ENCODE measurements at places on chromosomes 2 and 18.

DNA sequence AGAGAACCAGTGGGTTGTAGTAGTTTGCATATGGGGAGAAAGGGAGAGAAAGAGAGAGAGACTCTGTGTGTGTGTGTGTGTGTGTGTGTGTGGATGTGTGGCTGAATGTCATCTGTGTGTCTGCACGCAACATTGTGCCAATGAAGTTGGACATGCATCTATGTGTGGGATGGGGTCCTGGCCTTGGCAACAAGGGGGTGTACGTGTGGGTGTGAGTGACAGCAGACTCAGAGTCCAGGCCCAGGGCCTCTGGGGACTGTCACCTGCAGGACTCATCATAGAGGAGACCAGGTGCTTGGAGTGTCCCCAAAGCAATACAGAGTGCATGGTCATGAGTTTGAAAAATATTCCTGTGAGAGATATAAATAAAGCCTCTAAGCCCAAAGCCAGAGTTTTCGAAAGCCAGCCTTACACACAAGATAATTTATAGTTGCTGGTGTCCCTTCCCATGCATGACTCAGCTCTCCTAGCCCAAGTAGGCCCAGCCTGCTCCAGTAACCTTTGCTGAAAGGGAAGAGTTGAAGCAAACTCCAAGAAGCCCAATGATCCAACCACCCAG, 59.9 kb downstream of the TNP1 start:
- DNase-seq, result no peak

DNA sequence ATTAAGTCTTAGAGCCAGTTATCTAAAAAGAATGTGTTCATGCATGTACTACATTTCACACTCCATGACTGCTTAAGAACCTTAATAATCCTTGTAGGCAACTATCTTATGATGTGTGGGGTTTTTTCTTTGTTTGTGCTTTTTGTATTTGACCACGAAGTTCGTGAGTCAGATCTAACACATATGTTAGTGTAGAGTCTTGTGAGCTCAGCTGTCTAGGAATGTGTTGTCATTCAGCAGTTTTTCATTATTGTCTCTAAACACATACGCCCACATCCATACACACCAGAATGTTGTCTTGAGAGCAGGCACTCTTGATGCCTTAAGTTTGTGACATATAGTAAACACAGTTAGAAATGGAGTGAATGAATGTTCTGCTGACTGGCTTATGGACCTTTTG, 38.4 kb downstream of the CAB39 start:
- DNase-seq, result no peak

- DNase-seq, result no peak
Observed at GRCh38 chr2:206438196-206438724, 5.1 kb upstream of the ADAM23 start.

GRCh38 chr18:76406791-76407190, 88.3 kb downstream of the ZNF516 start:
- DNase-seq, result no peak

GRCh38 chr2:121281694-121282093, 3.3 kb downstream of the TFCP2L1 start:
- no peak for DNase-seq

DNA sequence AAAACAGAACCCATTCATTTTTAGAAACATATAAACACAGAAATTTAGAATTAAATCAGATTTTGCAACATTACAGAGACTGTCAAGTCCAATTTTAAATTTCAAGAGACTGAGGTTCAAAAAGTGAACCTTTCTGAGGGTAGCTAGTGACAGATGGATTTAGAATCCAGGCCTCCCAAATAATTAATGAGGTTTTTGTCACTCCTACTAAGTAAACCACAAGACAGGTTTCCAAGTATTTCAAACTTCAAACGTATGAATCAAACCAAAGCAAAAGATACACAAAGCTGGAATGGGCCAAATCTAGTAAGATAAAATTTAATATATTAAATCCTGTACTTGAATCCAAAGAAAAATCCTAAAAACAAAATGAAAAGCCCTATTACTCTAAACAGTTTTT, 25.3 kb downstream of the PPP4R3B start:
- DNase-seq, result no peak

DNA sequence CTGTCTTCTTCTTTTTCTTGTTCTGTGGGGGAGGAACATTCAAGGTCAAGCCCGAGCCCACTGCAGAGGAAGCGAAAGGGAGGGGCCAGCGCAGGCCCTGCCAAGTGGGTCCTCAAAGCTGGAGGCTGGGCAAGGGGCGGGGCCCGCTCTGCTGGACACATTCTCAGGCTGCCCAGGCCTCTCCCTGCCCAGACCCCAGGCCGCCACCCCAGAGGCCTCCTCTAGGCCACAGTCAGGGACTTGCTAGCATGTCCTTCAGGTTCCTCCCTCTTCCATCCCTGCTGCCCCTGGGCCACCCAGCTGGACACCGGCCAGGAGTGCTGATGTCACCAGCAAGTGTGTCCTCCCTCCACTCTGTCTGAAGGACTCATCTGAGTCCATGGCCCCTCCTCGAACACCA, 44.1 kb downstream of the KIF1A start:
- DNase-seq, result no peak

- DNase-seq, result no peak
Observed at GRCh38 chr2:30711646-30712085, 95.6 kb downstream of the CAPN13 start.

- DNase-seq, result no peak
Observed at GRCh38 chr2:126504949-126505348, 151.0 kb upstream of the GYPC start.

DNA sequence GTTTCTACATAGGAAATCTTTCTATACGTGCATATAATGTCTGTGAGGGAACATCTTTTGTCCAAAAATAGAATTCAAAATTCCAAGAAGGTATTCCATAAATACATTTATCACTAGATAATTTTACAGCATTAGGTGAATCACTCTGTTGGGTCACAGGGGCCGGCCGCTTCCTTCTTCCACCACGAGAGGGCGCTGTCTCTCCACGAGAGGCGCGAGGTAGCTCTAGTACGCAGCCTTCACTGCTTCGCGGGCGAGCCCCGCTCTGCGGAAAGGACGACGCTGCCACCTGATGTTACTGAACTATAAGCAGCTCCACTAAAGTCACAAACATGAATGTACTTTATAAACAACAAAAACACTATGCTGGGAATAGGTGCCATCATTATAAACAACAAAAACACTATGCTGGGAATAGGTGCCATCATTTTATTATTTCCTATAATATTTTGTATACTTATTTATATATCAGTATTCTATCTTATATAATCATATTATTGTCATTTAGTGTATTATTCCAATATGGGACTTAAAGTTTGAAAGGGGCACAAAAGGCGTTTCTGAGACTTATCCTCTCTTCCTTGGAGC, 69.4 kb upstream of the REV1 start:
- no peak for DNase-seq

DNA sequence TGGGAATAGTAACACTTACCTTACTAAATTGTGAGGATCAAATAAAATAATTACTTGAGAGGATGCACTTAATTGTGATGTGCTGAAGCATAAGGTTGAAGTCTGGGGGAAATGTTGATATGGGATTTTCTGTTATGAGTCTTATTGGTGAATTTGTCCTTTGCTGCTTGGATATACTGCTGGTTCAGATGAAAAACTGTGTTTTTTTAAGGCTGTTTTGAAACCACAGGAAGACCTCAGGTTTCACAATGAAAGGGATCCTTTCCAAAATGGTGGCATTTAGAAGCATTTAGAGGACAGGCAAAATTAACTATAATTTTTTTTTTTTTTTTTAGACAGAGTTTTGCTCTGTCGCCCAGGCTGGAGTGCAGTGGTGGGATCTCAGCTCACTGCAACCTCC, 34.9 kb downstream of the SPATS2L start:
- no peak for DNase-seq

DNA sequence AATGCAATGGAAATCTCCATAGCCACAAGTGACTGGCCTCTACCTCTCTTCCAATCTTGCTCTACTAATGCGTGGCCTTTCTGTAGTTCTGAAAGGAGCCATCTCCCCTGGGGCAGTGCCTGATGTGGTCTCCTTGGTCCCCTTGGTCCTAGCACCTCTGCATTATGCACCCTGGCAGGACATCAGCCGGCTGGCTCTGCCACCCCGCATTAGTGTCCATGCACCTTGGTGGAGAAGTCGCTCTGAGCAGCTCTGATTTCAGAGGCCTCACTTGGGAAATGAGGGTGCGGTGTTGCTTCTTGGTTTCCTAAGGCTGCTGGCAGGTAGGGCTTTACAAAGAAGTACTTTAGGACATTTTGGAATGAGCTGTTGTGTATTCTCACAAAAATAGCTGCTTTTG, 317.9 kb downstream of the GBX2 start:
- DNase-seq, result no peak

GRCh38 chr18:64474773-64475172, 325.9 kb upstream of the LINC00305 start:
- no peak for DNase-seq

DNA sequence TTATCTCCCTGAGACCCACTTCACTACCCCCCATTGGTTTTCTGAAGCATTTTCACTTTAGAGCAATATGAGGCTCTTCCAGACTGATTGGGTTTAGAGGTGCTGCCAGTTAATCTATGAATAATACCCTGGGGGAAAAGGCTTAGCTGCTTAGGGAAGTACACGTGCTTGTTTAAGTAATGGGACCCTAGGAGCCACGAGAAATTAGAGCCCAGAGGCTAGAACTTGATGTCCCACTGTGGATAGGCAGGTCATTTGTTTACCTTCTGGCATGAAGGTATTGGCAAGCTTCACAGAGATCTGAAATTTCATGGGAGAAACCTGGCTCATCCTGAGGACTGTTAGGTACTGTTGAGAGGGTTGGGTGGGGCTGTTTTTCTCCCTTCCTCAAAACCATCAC, 59.7 kb downstream of the CLIP4 start:
- no peak for DNase-seq

DNA sequence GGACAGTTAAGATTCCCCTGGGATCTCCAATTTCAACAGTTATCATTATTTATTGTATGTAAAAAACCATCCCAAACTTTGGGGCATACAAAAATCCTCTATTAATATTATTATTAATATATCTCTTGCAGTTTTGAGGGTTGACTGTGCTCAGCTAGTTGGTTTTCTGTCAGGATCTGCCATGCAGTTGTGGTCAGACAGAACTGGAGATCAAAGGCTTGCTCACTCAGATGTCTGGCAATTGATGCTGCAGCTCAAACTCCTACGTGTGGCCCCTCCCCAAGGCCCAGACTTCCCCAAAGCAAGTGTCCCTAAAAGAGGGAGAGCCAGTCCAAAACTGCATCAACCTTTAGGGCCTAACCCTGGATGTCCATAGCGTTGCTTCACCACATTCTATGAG, 204.7 kb downstream of the TTC32 start:
- no peak for DNase-seq

DNA sequence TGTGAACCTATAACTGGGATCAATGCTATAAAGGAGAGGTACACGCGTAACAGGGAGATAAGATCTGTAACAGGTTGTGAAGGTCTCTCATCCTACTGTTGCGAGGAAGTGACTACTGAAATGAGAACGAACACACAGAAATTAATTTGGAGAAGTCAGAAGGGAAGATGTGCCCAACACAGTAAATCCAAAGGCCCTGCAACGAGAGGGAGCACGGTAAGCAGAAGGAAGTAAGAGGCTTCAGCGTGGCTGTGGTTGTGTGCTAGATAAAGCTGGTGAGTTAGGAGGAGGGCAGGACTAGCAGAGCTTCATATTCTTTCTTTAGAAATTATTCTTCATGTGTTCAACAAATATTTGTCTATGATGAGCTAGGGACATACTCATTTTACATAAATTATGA, 2.5 kb upstream of the ATG16L1 start:
- DNase-seq, result no peak

GRCh38 chr2:156306821-156307220, 25.7 kb downstream of the NR4A2 start:
- DNase-seq, result no peak

- DNase-seq, result no peak
Observed at GRCh38 chr2:69926849-69927515, 12.1 kb downstream of the MXD1 start.

DNA sequence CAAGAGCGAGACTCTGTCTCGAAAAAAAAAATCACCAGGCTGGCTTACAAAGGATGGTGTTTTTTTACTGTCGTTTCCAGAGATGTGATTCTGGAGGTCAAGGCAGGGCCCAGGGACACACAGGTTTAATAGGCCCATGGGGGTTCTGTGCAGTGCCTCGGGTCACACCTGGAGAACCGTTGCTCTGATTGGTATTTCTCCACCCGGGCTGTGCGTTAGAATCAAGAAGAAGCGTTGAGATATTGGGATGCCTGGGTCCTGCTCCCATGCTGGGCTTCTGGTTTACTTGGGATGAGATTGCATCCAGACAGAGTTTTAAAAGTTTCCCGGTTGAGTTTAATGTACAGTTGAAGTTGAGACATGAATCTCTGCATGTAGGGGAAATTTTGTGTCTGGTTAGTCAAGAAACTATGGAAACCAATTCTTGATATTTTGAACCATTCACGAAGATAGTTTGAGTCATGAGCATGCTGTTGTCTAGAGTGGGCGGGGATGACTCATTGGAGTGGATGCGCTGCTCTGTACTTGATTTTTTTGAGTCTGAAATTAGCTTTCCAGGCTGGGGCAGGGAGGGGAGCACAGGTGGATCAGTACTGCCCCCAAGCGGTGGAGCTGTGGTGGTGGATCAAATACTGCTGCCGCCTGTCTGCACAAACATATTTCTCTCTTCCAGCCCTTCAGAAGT, 50.1 kb downstream of the GREB1 start:
- no peak for DNase-seq

DNA sequence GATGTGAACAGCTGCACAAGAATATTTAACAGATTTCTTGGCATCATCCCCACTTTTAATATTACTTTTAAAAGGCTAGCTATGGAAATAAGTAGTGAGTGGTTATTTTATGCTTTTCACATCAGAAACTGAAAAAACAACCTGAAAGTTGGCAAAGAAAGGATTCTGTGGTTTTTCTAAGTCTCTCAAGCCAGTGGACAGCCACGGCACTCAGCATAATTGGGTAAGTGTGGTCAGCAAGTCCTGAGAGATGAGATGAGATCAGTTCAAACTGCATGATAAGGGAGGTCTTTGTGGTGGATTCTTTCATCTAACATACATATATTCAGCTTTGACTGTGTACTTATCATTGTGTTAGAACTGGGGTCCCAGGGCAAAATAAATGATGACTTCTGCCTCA, 105.2 kb downstream of the LYPD6B start:
- DNase-seq, result no peak

- no peak for DNase-seq
Observed at GRCh38 chr2:54986264-54986663, 64.0 kb downstream of the RTN4 start.

All from cerebellar nuclear complex (tissue), 1 donor.